ENCODE measurements at places on chromosomes 16 and 17.

DNA sequence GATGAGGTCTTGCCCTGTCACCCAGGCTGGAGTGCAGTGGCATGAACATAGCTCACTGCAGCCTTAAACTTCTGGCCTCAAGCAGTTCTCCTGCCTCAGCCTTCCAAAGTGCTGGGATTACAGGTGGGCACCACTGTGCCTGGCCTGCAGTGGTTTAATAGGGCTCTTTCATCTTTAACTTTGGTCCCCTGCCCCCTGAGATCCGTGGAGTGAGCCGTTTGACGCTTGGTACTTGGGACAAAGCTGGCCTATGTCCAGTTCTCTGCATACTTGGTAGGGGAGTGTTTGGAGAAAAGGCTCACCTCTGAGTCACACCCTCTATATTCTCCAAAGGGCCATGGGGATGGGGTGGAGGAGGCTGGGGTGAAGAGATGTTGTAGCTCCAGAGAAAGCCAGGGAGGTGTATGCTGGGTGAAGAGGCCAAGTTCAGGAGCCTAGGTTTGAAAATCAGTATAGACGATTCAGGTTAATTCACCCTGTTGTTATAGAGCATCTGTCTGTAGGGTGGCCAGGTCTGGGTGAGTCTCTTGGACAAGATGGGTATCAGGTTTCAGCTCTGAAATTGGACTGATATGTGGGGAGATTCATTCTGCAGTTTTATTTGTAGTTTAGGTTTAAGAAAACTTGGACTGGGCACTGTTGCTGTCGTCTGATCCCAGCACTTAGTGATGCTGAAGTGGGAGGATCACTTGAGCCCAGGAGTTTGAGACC is 17.6 kb downstream of the ABCC1 start:
- DNase-seq, result no peak

GRCh38 chr17:10875430-10875851 is 37.6 kb upstream of the PIRT start:
- DNase-seq, result no peak

DNA sequence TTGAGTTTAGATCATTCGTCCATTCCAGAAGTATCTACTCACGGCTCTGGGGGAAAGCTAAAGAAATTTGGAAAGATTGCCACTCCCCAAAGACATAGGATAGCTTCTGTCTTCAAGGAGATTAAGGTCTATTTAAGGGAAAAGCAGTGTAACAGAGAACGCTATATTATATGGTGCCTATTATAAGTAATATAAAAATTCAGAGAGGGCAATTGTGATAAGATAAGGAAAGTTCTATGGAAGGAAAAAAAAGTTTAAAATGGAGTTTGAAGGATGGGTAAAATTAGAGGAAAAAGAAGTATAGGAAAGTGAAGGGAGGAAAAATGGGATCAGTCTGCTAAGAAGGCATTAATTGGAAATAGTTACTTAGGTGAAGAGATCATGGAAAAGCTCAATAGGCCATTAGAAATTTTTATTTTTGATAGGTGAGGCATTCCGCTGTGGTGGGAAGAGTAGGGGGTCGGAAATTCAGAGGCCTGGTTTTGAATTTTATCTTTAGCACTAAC is 690 bp upstream of the CDC27 start:
- DNase-seq, result no peak

- DNase-seq, result no peak
These were observed 21.3 kb downstream of the OTOA start for GRCh38 chr16:21685034-21685455.

DNA sequence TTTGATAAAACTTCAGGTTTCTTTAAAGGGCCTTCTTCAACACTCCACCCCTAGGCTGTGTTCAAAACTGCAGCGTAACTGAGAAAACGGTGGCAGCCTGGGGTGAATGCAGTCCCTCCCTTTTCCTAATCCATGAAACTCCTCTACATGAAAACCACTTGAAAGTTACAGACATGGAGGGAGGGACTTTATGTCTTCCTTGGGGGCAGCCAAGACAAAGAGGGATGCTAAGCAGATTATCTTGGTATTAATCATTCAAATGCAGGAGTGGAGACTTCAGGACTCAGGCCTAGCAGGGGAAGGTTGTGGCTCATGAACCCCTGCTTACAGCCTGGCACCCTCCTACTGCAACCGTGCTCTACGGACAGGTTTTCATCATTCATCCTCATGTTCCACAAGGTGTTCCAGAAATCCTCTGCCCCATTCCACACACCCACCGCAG is 46.8 kb downstream of the RNF112 start:
- DNase-seq, result no peak

GRCh38 chr17:5044630-5045029 is 9.4 kb upstream of the SLC52A1 start:
- no peak for DNase-seq

- DNase-seq, result no peak
These were observed 208.3 kb downstream of the RGS9 start for GRCh38 chr17:65345261-65346005.

GRCh38 chr16:83031524-83031923 is 404.8 kb downstream of the CDH13 start:
- DNase-seq, result no peak

DNA sequence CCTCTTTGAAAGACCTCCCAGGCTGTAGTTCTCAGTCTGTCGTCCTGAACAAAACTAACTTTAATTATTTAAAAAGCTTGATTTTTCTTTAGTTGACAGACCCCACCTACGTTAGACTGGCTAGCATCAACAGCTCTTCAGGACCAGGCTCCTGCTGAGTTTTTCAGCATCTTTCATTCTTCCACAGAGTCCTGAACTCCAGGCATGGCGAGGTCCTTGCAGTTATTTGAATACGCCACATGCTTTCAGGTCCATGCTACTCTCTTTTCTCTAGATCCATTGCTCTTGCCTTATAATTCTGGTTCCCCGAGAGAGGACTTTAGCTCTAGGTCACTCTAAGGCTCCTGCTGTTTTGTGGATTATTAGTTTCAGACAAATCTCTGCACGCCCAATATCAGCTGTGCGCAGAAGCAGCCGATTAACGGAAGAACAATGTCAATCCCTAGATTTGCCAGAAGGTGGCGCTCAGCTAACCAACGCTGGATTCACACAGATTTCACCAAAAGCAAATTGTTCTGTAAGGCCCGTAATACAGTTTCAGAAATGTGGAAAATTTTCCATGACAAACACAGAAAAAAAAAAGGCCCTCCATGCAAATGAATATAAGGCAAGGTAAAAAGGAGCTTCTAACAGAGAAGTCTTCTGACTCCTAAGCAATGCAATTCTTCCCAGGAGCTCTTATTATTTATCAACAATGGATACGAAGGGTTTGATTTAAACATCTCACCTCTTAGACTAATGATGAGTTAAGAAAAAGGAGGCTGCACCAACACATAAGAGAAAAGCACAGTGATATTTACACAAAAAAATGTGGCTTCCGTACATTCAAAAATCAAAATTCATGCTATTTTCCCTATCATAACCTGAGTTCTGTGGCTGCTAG is 33.5 kb upstream of the BCO1 start:
- DNase-seq, result peak; percentile 36

DNA sequence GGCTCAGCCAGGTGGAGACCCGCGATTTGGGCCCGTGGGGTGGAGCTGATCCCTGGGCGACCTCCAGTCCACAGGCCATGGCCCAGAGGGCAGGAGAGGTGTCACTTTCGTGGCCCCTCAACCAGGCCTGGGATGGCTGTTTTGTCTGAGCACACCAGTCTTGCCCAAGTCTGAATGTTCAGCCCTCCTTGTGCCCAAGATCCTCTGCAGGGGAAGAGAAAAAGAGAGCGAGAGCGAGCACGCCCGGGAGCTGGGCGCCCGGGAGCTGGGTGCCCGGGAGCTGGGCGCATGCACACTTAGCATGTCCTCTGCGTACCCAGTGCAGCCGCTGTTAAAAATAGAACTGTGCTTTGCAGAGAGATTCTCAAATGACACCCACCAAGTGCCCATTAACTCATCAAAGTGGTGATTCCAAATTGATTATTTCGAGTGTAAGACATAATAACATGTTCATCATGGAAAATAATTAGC is 403.3 kb upstream of the TNRC6C start:
- DNase-seq, result no peak

DNA sequence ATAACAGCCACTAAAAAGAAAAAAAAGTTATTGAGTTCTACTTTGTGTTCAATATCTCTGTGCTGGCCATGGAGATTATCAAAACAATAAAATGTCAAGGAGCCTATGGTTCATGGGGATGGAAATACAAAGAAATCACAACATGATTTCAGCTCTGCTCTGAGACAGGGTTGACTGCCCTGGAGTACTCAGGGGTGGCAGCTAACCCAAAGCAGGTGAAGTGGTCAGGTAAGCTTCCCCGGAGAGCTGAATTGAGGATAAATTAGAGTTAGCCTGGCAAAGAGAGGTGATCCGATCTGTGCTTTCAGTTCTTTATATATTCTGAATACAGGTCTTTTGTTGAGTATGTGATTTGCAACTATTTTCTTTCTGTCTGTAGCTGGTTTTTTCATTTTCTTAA is 119.3 kb upstream of the TMEM97 start:
- DNase-seq, result no peak

- DNase-seq, result peak; percentile 75
These were observed 63.2 kb upstream of the TRAP1 start for GRCh38 chr16:3780570-3780969.

DNA sequence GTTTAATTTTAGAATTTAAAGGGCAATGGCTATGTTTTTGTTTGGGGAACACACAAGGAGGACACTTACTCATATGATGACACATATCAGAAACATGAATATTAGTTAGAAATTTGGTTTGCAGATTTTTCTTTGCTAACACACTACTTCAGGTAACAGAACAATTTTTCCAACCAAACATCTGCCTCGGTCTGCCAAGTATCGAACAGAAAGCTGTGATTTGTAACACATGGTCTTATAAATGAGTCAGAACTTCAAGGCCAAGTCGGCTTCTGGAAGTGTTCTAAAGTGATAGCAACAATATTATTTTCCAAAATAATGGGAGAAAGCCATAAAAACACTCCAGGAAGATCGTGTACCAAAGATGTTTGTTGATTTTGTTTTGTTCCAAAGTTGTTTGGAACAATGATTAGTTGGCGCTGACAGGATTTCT is 75.9 kb upstream of the PMFBP1 start:
- no peak for DNase-seq

GRCh38 chr17:40447806-40448205 is 4.6 kb downstream of the IGFBP4 start:
- no peak for DNase-seq

- no peak for DNase-seq
These were observed 87.8 kb downstream of the SPAG9 start for GRCh38 chr17:51032850-51033249.

- no peak for DNase-seq
These were observed 44.3 kb downstream of the SOCS3 start for GRCh38 chr17:78315355-78316114.

DNA sequence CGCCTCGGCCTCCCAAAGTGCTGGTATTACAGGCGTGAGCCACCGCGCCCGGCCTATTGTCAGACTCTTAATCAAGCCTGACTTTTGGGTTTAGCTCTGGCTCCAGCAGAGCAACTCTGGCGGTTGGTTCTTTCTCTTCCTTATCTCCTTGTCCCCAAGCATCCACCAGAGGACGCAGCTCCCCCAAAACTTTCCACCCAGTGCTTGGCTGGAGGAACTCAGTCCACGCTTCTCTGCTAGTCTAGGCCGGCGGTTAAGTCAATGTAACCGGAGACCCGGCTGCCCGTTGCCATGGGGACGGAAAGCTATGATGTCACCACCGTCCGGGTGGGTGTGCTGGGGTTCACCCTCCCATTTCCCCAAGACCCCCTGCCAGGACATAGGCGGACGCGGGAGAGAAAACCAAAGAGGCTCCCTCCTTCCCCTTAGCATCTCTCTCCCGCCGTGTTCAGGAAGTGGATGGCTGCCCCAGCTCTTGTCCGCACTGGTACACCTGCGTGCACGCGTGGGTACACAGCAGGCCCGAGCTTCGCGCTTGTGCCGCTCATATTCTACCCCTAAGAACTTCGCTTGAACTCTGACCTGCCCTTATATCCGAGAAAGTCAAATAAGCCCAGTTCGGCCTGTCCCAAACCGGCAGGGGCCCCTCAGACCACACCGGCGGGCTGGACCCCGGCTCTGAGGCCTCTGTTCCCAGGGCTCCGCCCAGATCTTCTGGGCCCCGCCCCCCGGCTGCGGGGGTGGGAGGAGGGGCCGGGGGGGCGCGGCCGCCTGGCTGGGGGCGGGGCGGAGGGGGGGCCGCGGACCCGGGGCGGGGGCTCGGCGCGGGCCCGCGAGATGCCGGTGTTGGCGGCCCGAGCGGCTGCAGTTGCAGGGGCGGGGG is at the start of gene RND2:
RND2 (plus strand) TSS at position 825 of the 883 bp plus-strand sequence. CDS start 117 bp downstream, outside the sequence.
- DNase-seq, result peak; percentile 71

DNA sequence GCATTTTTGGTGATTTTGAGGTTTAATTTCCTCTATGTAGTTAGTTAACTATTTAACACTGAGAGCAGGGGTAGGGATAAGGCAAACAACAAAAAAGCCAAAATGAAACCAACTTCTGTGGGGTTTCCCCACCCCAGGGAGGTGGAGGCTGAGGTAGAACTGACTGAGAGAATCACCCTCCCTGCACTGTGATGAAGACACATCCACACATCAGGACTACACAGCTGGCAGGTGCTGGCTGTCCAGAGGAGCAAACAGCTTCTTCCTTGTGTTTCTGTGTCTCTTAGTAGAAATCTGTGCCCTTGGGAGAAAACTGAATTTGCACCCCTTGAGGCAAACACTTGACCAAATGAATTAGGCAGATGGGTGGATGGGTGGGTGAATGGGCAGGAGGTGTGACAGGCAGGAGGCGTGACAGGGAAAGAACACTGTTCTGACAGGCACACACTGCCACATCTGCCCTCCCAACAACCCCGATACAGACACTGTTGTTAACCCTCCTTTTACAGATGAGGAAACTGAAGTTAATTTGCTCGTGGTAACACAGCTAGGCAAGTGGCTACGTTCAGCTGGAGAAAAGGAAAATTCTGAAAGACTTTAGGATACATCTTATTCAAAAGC is 62.9 kb upstream of the AMZ2 start:
- DNase-seq, result peak; percentile 70

GRCh38 chr17:34024386-34024785 is 230.7 kb upstream of the CCL2 start:
- no peak for DNase-seq

DNA sequence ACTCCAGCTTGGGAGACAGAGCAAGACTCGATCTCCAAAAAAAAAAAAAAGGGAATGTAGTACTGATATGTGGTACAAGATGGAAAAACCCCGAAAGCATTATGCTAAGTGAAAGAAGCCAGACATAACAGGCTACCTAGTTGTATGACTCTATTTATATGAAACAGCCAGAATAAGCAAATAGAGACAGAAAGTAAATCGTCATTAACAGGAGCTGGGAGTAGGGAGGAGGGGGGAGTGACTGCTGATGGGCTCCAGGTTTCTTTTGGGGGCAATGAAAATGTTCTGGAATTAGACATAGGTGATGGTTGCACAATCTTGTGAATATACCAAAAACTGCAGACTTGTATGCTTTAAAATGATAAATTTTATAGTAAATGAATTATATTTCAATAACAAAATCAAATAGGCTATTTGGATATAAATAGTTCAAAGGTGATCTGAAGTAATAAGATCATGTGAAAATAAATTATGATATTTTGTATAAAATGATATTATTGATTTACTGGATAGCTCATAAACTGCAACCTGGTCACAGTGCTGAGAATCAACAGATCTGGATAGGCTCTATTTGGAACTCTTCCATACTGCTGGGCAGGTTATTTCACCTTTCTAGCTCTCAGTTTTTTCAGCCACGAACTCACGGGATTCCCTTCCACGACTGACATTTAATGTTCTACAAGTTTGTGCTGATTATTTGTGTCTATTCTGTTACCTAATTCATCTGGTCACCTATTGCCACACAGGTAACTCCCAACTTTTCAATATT is 27.1 kb downstream of the ZNF652 start:
- DNase-seq, result no peak

Measured in T-helper 2 cell (primary cell).